Stimulated activated CD4-positive, alpha-beta T cell treated with anti-CD3 and anti-CD28 coated beads, Interleukin-15, amount 100 ng/mL, for 48 hours (primary cell): ENCODE measurements at places on chromosomes 16 and 17.

GRCh38 chr16:14013571-14014283, 57.4 kb upstream of the MRTFB start:
- DNase-seq: no peak

DNA sequence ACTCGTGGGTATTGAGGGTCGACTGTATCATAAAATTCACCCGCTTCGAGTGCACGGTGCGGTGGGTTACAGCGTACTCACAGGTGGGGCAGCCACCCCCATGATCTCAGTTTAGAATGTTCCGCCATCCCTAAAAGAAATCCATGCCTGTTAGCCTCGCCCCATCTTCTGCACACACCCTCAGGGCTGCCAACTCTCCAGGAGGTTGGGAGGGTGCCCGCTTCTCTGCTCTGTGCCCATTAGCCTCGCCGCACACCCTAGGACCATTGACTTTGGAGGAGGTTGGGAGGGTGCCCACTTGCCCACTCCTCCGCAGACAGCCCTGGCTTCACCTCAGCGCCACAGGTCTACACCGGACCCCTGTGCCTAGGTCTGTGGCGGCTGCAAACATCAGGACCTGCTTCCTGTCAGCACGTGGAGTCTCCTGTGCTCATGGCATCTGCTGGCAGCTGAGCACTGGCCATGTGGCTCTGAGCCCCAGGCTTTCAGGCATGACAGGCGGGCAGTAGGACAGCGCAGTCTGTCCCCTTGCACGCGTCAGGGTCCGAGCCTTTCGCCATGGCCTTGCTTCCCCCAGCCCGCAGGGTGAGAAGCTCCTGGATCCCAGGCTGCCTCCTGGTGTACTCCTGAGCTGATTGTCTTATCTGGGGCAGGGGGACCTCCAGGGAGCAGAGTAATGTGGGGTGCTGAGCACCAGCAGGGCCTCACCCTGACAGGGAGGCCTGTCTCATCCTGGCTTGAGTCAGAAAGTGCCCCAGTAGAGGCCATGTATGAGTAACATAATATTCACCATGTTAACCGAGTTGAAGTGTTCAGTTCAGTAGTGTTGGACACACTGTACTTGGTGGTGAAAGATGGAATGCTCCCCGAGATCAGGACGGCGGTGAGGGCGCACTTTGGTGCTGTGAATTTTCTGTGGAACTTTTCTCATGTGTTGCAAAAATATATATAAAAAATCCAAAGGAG, 21.9 kb downstream of the NME3 start:
- DNase-seq: no peak

- no peak for DNase-seq
Measured at GRCh38 chr17:15919466-15919865, 25.5 kb upstream of the ADORA2B start.

GRCh38 chr16:84739349-84740124, 39.7 kb downstream of the USP10 start:
- DNase-seq: no peak

DNA sequence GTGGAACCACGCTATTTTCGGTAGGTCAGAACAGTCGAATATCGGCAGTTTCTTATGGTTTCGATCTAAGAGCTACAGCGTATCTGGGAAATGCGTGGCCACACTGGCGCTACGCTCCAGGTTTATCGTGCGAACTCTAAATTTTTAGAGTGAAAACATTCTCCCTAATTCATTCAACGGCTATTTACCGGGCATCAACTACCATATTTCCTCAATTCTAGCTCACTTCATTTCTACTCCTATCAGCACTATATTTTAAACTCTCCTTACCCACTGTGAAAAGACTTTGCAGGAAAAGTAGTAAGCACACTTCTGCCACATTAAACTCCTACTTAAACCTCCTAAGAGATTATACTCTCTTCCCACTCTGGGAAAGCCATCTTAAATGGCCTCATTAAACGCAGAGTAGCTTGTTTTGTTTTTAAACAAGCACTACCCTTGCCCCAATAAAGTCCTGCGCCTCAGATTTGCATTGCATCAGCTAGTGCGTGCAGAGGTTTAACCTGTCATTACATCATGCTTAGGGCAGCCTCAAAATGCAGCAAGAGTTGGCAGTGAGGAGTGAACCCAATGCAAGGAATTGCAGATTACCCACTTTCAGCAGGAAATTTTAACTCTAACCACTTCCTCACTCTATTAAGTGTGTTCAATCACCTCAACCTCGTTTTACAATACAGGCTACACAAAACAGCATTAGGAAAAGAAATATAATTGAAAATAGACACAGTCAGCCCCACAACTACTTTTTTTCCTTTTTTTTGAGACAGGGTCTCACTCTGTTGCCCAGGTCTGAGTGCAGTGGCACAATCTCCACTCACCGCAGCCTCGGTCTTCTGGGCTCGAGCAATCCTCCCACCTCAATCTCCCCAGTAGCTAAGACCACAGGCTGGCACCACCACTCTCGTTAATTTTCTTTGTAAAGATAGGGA, 18.8 kb downstream of the SIAH1 start:
- peak; percentile 41 for DNase-seq

- DNase-seq: no peak
Measured at GRCh38 chr17:77926981-77927380, 31.5 kb upstream of the TNRC6C start.

DNA sequence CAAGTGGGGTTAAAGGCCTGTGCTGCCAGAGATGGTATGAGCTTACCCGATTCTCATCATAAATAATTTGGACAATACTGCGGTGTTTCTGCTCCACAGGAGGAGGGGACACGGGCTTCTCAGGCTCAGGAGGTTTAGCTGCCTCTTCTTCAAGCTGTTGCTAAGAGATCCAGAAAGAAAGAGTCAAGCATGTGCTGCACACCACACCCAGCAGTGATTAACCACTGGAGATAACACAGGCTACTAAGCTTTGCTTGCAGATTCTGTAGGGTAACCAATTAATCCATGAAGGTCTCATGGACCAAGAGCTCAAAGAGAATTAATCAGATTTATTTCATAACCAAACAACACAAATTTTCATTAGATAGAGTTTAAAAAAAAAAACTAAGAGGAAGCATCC, 56.6 kb downstream of the NCOR1 start:
- no peak for DNase-seq

GRCh38 chr17:62628831-62629555, 1.5 kb downstream of the MRC2 start:
- no peak for DNase-seq

GRCh38 chr17:75059369-75060345, 12.6 kb downstream of the KCTD2 start:
- DNase-seq: no peak

GRCh38 chr17:60435244-60436167, 13.2 kb downstream of the CHCT1 start:
- DNase-seq: peak; percentile 28

DNA sequence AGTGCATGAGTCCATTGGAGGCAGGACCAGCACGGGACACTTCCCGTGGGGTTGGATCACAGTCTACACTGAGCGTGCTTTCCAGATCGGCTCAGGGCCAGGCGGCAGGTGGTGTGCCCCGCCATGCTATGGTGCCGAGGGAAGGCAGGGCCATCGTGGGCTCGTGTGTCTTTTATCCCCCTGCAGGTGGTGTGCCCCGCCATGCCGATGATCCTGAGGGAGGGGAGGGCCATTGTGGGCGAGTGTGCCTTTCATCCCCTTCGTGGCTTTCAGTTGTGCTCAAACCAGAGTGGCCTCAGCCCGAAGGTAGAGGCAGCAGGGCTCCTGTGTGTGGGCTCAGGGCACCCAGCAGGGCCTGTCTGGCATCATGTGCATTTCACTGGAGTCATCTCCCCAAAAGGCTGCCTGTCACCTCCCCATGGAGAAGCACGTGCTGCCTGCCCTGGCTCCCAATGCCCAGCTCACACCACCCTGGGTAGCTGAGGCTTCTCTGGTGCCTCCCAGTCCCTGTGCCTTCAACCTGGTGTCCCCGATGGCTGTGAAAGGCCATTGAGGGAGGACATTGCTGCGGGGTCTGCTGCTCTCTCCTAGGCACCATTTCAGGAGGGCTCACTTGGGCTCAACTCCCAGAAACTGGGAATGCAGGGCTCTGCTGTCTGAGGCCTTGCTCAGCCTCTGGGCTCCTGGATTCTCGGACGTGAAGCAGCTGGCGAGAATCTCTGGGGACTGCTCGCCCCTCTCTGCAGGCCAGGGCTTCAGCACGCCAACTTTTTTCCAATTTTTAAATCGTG, 207.6 kb downstream of the NPIPB11 start:
- DNase-seq: no peak

DNA sequence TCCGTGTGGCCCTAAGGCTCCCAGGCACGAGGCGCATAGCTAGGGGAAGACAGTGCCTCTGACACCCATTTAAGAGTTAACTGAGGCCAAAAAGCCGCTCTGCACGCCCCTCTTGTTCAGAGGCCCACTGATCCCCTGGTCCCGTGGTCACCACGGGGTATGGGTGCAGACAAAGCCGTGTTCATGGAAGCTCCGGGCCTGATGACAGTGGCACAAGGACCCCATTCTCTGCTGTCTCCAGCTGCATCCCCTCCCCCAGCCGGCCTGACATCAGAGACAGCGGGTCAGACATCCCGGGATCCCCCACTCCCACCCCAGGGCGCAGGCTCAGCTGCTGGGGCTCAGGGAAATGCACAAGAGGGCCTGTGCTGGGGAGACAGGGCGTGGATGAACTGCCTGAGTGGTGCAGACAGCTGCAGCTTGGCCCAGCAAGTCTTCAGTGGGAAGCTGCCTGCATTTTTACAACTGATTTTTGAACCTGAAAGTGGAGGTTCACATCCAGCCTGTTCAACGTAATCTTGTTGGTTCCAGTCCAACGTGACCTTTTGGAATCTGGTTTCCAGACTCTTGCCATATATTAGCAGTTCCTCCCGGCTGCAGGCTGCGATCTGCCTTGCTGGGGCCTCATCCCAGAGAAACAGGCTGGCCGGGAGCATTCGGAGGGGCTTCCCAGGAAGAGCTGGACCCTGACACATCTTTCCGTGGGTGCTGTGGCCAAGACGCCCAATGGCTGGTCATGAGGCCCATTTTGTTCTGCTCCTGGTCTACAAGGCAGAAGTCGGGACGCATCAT, 9.7 kb upstream of the BAHCC1 start:
- DNase-seq: no peak

- DNase-seq: no peak
Measured at GRCh38 chr16:83793179-83793578, 14.6 kb upstream of the HSBP1 start.

DNA sequence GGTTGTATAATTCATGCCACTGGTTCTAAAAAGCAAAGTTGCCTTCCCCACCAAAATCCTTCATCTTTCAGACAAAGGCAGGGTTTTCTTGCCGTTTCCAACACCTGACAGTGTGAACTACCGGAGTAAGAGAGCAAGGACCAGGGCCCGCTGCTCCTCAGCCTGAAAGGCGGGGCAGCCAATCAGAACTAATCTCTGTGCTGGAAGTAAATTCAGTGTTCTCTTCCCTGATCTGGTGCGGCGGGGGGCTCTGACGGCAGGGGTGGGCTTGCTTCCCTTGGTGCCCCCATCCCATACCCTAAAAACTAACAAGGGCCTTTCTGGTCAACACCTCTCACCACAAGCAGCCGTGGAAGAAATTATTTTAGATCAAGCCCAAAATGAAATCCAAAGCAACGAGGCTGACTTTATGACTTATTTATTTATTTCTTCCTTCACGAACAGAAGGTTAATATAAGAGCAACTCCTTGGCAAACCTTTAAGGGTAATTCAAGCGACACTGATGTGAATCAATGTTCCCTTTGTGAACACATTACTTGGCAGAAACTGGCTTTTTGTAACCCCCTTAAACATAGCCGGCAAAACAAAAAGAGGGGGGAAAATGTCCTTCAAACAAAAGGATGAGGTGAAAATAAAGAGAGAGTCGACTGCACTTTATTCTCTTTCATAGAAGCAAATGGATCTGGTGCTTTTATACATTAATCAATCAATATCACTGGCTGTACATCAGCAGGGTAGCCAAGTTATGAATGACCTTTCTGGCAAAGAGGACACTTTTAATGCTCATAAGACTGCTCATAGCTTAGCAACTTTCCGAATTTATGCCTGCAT, 189.9 kb downstream of the ZFHX3 start:
- no peak for DNase-seq

DNA sequence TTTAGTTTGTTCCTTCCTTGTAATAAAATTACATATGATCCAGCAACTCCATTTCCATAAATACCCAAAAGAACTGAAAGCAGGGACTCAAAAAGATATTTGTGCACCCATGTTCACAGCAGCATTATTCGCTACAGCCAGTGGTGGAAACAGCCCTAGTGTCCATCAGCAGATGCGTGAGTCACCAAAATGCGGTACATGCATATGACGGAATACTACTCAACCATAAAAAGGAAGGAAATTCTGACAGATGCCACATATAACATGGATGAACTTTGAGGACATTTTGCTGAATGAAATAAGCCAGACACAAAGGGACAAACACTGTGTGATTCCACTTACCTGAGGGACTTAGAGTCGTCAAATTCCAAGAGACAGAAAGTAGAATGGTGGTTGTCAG, 9.1 kb upstream of the SLC47A2 start:
- no peak for DNase-seq

GRCh38 chr16:9934723-9935508, 247.3 kb downstream of the GRIN2A start:
- no peak for DNase-seq
